ENCODE measurements at places on chromosomes 5 and 9.

- DNase-seq: no peak
Measured at GRCh38 chr5:143539742-143540141, 136.3 kb upstream of the NR3C1 start.

GRCh38 chr9:98318041-98318790 lies 62.8 kb upstream of the TBC1D2 start:
- DNase-seq: no peak

DNA sequence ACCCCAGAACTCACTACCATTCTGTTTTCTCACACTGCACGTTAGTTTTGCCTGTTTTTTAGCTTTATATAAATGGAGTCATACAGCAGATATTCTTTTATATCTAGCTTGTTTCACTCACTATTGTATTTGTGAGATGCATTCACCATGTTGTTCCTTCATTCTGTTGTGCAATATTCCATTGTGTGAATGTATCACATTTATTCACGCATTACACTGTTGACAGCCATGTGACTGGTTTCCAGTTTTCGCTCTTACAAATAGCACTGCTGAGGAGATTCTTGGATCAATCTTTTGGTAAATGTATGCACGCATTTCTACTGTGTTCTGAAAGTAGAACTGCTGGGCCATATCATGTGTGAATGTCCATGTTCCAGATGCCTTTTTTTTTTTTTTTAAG lies 6.4 kb upstream of the SNX30 start:
- no peak for DNase-seq

DNA sequence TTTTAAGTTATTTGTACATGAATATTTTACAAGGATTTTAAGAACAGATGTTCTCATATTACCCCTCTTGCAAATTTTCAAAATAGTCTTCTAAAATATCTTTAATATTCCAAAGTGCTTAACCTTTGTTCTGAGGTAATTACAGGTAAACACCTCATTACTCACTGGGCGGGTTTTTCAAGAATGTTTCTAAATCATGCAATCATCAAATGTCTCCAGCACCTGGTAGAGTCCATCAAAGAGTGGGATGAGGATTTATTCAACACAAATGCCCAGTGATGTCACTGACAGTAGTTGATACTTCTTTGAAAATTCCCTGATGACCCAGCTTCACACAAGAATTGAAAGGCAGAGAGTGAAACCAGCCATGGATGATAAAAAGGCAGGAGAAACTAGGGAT lies 114.4 kb downstream of the SEC61B start:
- no peak for DNase-seq

GRCh38 chr5:114056185-114056538 lies 305.7 kb upstream of the KCNN2 start:
- DNase-seq: no peak

DNA sequence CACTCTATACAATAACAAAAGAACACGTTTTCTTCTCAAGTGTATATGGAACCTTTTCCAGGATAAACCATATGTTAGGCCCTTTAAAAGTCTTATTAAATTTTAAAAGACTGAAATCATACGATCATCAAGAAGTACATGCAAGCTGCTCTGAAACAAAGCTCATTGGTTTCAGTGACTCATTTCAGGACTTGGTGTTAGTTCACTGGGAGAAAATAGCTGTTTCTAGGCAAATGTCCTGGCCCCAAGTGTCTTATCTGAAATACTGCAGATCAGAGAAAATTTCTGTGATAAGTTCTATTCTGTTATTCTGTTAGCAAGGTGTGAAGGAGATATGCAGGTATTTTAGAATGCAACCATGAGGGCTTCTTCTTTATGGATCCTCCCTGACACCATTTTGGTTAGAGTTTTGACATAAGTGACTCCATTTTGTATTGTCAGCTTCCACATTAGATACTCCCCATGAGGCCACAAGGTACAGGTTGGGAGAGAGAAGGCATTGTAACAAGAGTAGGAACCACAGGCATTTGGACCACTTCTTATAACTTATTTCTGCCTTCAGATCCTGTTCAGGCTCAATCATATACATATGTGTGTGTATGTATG lies 7.5 kb upstream of the CCDC180 start:
- DNase-seq: no peak

DNA sequence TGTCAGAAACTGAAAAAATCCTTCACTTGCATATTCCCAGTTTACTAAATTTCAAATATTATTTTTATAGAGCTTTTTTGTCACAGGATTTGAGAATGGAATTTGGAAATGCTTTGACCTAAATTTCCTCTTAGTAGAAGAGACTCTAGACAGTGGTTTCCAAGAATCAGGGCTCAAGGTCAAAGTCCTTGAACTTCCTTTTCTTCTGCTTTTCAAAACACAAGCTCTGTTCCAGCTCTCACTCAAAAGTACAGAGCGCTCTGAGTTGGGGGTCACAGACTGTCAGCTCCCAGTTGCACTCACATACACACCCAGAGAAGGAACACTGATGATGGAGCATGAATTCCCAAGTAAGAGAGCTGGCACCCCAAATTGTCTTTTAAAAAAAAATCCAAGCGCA lies 394.2 kb downstream of the MLLT3 start:
- DNase-seq: no peak

GRCh38 chr9:93119953-93120845 lies 13.9 kb downstream of the NINJ1 start:
- DNase-seq: peak; percentile 48
